ENCODE measurements at places on chromosomes 13 and 19.

DNA sequence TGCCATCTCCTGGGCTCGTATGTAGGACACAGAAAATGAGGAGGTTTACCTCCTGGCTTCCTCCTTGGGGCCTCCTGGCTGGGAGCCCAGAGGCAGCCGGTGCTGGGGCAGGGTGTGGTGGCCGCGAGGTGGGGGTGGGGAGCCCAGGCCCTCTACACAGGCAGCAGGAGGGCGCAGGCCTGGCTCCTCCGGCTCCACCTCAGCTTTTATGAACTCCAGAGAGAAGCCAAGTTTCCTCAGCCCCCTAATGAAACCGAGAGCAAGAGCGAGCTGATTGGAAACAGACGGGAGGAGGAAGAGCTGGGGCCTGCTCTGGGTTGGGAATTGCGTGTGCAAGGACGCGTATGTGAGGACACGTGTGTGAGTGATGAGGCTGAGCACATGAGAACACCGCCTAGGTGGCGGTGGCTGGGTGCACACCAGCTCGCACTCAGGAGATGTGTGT is 23.1 kb downstream of the LYL1 start:
- DNase-seq: no peak

GRCh38 chr19:46746281-46747057 is at the start of gene STRN4:
STRN4 (minus strand) TSS chr19:46746450; CDS start chr19:46746430, 20 bp downstream.
- DNase-seq: peak; percentile 20

DNA sequence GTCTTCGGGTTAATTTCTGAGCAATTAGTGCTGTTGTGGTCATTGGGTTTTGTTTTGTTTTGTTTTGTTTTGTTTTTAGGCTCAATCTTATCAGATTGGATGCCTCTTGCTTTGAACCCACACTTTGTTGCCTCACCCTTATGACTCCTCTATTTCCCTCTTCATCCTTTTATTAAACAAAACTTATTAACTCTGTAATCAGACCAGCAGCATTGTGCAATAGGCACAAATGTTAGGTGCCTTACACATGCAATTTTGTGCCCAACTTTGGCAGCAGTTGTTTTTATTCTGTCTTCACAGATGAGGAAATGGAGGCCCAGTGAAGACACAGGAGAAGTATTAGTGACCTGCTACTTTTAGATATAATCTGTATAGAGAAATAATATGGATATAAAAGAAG is 377.7 kb downstream of the KCNRG start:
- no peak for DNase-seq

- no peak for DNase-seq
Measured at GRCh38 chr13:37652596-37652995, 54.0 kb upstream of the POSTN start.

DNA sequence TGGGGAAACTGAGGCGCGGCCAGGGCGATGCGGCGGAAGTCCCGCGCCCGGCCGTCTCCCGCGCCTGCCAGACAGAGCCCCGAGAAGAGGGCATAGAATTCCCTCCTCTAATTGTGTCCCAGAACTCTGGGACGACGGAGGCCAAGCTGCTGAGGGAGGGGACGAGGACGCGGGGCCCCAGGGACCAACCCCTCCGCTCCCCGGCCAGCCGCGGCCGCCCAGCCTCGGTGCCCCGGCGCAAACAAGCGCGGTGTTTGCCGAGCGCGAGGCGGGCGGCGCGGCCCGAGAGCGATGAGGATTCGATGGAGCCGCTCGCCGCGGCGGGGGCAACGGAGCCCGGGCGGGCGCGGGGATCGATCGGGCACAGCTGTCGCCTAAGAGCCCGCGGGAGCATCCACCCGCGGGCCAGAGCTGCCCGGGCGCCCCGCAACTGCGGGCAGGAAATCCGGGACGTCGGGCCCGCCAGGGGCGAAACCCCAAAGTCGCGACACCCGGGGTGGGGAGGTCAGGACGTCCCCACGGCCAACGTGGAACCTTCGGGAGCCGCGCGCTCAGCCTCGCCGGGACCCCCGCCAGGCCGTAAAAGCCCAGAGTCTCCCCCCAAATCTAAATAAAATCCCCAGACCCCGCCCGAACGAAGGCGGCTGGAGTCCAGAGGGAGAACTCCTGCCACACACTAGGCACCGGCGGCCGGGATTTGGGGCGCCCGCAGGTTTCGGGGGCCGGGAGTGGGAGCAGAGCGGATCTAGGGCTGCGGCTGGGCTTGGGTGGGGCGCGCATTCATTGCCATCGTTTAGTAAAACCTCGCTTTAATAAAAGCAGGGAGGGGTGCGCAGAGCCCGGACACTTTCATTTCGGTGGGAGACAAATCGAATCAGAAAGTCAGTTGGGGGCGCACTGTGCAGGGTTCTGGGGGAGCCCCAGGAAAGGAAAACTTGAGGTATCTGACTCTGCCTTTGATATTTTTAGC is 3.6 kb upstream of the ONECUT3 start:
- DNase-seq: no peak

- no peak for DNase-seq
Measured at GRCh38 chr13:91242652-91243051, 104.8 kb upstream of the MIR17HG start.

All from stimulated activated CD8-positive, alpha-beta memory T cell treated with anti-CD3 and anti-CD28 coated beads, Interleukin-4, amount 100 ng/mL, for 1 hour (primary cell).